ENCODE measurements at places on chromosomes 7 and 10.

DNA sequence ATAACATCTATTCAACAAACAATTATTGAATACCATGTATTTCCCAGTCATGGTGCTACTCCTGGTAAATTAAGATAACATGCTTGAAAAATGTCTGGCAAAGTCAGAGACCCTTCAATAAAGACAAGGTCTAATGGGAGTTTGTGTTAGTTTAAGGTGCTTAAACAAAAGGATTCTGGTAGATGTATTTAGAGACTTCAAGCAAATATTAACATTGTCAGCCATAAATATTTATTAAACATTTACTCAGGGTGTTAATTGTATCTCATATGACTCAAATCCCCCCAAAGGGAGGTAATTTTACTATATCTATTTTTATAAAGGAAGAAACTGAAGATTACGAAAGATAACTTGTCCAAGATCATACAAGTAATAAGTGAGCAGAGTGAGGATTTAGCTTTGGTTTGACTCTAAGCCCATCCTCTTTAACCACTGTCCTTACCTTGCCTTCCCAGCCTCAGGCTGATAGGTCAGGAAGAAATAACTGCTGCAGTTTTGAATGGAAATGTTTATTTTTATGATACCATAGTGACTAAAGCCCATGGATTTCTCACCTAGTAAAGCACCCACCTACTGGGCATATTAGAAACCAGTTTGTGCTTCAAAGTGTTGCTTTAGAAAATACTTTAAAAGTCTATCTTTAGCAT is 215.4 kb downstream of the COBL start:
- no peak for DNase-seq

- DNase-seq = no peak
Observed at GRCh38 chr7:106978425-106979420, 65.8 kb upstream of the PRKAR2B start.

DNA sequence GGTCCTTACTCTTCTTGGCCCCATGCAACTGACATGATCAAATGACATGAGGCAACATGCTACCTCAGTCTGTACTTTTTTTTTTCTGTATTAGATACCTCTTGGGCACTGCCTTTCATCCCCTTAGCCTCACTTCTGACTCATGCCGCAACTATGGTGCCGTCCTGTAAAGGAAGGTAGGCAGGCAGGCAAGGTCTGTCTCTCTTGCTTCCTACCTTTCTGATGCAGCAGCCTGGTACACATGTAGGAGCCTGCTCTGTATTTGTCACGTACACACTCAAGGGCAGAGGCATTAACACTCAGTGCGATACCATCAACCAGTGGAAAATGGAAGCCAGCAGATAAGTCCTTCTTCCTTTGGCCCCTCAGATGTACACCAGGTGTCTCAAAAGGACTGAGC is 146.7 kb downstream of the ATE1 start:
- DNase-seq = no peak

- no peak for DNase-seq
Observed at GRCh38 chr10:69272624-69273023, 5.7 kb upstream of the HK1 start.

DNA sequence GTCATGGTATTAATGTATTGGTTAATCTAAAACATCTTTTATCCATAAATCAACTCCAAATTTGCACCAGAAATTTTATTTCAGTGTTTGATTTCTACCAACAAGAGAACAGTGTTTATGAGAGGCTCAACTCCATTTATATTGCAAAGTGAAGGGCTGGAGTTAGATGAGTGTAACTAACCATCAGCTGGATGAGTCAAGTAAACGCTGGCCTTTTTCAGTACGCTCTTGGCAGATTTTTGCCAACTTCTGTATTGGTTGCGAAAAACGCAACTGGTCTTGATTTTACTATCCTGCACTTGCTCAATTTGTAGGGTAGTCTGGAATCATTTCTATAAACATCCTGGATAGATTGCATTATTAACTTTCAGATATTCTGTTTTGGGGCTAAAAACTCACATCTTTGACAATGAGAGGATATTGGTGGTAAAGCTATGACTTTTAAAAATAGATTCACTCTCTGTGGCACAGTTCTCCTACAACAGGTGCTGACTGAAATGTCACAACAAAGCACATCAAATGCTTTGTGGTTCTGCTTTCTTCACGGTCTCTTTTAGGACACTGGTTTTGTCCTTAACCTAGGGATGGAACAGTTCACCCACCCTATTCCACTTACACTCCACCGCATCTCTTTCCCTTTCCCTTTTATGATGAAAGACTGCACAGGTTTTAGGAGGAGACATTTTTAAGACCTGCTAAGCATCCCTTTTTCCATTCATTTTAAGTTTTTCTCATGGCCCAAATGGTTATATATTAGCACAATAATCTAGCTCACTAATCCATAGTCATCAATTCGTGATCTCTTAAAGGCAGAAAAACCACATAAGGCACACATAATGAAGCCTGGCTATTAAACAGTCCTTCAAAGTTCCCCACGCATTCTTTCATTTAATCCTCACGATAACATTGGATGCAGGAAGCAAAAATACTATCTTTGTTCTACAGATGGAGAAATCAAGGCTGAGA is 12.8 kb downstream of the CACNA2D1 start:
- no peak for DNase-seq

DNA sequence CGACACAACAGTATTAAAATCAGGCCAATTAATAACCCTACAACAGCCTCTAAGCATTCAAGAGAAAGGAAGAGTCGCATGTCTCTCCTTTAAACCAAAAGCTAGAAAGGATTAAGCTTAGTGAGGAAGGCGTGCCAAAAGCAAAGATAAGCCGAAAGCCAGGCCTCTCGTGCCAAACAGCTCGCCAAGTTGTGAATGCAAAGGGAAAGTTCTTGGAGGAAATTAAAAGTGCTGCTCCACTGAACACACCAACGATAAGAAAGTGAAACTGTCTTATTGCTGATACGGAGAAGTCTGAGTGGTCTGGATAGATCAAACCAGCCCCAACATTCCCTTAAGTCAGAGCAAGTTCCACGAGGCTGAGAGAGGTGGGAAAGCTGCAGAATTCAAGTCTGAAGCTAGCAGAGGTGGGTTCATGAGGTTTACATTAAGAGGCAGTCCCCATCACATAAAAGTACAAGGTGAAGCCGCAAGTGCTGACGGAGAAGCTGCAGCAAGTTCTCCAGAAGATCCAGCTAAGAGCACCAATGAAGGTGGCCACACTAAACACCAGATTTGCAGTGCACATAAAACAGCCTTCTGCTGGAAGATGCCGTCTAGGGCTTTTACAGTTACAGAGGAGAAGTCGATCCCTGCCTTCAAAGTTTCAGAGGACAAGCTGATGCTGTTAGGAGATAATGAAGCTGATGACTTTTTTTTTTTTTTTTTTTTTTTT is 194.8 kb downstream of the MAD1L1 start:
- DNase-seq = peak; percentile 53

DNA sequence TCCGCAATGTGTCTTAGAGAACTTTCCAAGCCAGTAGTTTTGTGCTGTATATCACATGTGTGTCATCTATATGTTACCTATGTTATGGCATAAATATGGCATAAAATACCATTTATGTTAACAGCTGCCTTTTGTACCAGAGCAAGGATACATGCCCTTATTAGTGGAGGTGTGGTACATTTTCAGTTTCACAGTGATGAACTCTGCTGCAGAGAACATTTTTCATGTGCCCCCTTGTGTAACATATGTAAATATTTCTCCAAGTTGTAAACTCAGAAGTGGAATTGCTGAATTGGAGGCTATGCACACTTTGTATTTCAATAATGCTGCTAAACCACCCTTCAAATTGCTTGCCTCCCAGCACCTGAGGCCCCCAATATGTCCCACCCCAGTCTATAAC is 31.9 kb upstream of the CRHR2 start:
- DNase-seq = no peak

GRCh38 chr10:92789067-92789466 is 59.3 kb upstream of the EXOC6 start:
- no peak for DNase-seq

DNA sequence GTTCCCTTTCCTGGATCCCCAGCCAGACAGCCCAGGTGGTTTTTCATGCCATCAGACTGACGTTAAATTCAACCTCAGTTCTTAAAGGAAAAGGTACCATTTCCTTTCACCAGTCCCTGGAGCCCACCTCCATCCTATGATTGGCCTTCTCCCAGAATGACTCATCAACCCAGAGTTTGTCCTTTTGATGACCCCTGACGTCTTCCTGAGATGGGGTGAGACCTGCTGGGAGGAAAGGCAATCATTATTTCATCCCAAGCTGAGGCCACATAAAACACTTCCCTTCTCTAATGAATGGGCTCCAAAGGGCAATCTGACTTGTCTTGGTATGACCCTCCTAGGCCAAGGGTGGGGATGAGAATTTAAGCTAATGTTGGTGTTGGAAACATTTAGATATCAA is 750.7 kb downstream of the SUGCT start:
- DNase-seq = no peak

DNA sequence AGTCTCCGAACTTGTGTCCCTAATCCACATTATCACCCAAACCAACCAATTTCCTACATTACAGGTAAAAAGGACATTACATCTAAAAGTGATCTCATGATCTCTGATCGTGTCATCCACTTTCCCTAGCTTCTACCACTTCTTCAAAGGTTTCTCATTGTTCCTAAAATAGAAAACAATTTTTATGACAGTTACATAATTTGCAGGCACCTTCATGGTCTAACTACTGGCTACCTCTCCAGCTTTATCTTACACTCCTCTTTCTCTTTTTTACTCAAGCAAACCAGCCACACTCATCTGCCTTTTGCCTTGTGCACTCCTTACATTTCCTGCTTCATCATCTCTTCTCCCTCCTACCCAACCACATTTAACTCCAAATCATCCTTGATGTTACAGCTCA is 886.7 kb upstream of the SORCS1 start:
- no peak for DNase-seq

GRCh38 chr7:144473908-144474307 is 70.4 kb upstream of the NOBOX start:
- no peak for DNase-seq

- no peak for DNase-seq
Observed at GRCh38 chr10:124696446-124697392, 47.5 kb downstream of the FAM53B start.

GRCh38 chr10:5360318-5360915 is 4.3 kb upstream of the UCN3 start:
- no peak for DNase-seq

DNA sequence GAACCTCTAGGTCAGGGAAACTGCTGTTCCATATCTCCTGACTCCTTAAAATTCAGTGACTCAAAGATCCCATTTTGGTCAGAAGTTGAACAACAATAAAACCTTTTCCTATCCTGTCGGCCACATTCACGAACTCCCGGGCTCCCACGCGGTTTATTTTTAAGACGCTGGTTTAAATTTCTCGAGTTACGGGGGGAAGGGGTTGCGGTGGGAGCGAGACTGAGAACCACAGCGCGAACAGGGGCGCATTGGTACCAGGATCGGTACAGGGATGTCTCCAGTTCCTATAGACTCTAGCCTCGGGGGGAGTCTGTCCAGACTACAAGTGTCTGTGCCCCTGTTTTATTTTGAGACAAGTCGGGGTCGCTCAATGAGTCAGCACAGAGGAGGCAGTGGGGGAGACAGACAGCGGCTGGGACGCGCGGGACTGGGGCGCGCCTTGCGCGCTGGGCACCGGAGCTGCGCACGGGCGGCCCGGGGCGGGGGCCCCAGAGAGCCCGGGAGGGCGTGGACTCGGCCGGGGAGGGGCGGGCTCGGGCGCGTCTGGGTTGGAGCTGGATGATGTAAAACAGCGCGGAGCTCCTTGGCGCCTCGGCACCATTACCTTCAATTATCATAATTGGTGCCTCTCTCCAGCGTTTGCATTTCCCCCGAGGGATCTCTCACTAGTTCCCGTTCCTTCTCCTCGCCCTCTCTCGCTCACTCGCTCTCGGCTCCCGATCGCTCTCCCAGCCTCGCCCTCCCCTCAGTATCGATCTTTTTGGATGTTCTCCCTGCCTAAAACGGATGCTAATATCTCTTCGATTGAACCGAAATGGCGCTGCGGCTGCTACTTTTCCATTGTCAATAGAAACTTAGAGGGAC is 8.7 kb upstream of the BAMBI start:
- DNase-seq = peak; percentile 57

- DNase-seq = no peak
Observed at GRCh38 chr7:99369767-99370391, 4.7 kb upstream of the ARPC1B start.

GRCh38 chr7:19377611-19378344 is 232.6 kb upstream of the FERD3L start:
- no peak for DNase-seq

DNA sequence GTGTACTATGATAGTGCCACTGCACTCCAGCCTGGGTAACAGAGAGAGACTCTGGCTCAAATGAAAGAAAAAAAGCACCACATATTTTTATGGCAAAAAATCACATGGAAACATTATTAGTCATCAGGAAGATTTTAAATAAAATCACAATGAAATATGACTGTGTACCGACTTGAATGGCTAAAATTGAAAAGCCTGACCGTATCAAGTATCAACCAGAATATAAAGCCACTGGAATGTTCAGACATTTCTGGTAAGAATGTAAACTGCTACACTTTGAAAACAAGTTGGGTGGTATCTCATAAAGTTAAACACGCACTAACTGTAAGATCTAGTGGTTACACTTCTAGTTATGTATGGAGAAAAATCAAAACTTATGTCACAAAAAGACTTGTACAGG is 306.7 kb upstream of the MBL2 start:
- DNase-seq = no peak

DNA sequence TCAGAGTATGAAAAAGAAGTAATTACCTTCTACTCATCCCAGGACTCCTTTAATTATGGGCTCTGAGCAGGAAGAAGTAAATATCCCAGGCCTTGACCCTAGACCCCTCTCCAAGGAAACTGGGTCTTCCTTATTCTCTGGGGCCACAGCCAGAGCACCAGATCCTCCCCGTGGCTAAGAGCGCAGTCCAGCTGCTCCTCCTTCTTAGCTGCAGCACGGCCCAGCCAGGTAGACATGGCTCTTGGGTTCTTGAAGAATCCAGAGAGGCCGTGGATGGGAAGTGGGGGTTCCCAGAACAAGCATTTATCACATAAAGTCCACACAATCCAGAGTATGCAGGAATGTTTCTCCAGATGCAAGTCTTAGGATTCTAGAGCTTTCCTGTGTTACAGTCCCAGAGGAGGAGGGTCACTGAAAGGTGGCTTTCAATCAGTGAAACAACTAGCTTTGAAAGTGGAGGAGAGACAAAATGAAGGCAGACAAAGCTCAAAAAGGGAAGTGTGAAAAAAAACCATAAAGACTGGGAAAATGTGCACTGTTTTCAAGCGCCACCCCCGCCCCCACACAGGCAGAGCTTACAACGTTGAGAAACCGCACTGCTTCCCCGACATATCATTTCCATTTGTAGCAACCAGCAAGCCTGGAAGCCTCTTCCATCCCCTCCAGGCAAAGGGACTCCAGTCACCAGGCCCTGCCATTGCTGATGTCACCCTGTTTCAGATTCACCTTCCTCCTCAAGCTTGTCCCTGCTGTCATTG is 396.5 kb upstream of the MKI67 start:
- DNase-seq = no peak

- peak; percentile 62 for DNase-seq
Observed at GRCh38 chr10:7471720-7472367, 61.0 kb upstream of the SFMBT2 start.

GRCh38 chr7:39168403-39169098 is 190.8 kb downstream of the POU6F2 start:
- DNase-seq = no peak

- DNase-seq = no peak
Observed at GRCh38 chr7:25002786-25003185, 22.8 kb upstream of the OSBPL3 start.

Measured in adrenal gland (tissue), 19 donors.